Glomerular endothelial cell (primary cell): ENCODE measurements at places on chromosomes 2 and 18. TPM values are rescaled to one million over a fixed set of nuclear protein-coding genes. Genes with fewer than 3 reads are reported as not detected.

EMILIN1 gene
- 3.5 and 7.3 TPM in 2 replicates for total RNA-seq

MSTN gene
- total RNA-seq, result not detected in 2 replicates

PRKD3 gene
- 42.6 and 60.3 TPM in 2 replicates for total RNA-seq

DNA sequence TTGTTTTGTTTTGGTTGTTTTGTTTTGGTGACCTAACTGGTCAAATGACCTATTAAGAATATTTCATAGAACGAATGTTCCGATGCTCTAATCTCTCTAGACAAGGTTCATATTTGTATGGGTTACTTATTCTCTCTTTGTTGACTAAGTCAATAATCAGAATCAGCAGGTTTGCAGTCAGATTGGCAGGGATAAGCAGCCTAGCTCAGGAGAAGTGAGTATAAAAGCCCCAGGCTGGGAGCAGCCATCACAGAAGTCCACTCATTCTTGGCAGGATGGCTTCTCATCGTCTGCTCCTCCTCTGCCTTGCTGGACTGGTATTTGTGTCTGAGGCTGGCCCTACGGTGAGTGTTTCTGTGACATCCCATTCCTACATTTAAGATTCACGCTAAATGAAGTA lies at the start of gene TTR:
Gene TTR (plus strand): TSS at position 250 of the 400 bp plus-strand sequence. CDS start 26 bp downstream, at position 276.
- DNase-seq, result no peak

METTL21A gene
- 17.7 and 22.5 TPM in 2 replicates for total RNA-seq

GRCh38 chr18:24462838-24463775 lies 2.7 kb downstream of the HRH4 start:
- DNase-seq, result no peak

DNA sequence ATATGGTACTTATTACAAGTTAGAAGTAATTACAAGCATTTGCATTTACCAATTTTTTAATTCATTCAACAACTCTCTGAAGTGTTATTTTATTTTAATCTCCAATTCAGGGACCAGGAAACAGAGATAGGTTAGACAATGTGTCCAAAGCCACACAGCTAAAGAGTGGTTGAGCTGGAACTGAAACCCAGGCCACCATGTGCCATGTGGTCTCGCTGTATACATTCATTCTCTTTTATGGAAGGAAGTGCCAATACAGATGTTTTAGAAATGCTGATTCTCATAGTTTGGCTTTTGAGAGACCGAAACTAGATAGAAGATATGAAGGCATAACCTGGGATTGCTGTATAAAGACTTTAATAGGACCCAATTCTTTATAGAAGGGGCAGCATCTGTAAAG lies 684.6 kb upstream of the ID2 start:
- DNase-seq, result no peak
